ENCODE measurements at places on chromosomes 16 and 17.

DNA sequence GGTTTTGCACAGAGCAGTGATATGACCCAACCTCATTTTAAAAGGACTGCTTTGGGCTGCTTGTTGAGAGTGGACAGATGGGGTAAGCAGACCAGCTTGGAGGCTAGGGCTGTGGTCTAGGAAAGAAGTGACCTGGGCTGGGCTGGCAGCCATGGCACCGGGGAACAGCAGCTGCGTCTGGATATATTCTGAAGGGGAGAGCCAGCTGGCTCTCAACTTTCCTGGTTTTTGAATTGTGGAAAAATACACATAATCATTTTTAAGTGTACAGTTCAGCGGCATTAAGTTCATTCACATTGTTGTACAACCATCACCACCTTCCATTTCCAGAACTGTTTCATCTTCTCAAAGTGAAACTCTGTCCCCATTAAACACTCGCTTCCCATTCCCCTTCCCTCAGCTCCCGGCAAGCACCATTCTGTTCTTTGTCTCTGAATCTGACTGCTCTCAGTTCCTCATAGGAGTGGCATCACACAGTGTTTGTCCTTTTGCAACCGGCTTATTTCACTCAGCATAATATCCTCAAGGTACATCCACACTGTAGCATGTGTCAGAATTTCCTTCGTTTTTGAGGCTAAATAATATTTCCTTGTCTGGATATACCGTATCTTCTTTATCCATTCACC lies 113.2 kb downstream of the SPECC1 start:
- DNase-seq: peak; percentile 36

GRCh38 chr16:50371036-50371716 lies 2.4 kb upstream of the BRD7 start:
- DNase-seq: no peak

DNA sequence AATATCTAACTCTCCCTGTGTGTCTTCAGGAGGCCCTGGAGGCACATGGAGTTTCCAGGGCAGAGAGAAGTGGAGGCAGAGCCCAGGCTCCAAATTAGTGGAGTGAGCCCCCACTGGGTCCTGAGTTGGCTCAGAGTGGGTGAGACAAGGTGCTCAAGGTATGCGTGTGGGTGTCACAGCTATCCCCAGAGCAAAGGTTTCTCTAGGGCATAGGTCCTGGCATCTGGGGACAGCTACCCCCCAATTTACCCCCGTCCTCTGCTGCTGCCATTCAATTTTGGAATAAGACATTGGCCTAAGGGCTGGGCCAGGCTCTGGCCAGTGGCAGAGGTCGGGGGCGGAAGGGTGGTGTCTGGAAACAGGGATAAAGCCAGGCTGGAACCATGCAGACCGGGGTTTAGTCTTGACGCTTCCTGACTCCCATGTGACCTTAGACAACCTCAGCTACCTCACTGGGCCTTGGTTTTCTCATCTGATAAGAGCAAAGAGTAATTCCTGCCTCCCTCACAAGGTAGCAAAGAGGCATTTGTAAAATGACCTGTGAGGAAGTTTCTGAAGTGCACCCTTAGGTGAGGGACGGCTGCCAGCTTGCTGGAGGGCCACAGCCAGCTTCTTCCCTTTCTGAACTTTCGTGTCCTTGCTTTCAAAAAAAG lies 78.2 kb upstream of the TMEM97 start:
- DNase-seq: no peak

DNA sequence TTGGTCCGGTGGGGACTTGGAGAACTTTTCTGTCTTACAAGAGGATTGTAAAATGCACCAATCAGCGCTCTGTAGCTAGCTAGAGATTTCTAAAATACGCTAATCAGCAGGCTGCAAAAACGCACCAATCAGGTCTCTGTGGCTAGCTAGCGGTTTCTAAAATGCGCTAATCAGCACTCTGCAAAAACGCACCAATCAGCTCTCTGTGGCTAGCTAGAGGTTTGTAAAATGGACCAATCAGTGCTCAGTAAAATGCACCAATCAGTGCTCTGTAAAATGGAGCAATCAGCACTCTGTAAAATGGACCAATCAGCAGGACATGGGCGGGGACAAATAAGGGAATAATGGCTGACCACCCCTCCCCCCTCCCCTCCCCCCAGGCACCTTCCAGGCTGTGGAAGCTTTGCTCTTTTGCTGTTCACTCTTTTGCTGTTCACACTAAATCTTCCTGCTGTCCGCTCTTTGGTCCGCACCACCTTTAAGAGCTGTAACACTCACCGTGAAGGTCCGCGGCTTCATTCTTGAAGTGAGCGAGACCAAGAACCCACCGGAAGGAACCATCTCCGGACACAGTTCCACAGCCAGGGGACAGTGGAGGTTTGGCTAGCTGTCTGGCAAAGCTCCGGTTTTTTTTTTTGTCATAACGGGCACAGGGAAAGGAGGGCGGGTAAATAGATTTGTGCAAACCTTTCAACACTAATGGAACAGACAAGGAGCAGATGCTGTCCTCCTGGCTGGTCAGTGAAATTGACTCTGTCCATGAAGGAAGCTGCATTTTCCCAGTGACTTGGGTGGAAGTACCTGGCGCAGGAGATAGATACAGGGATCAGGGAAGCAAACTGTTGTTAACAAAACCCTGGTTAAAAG lies 8.3 kb downstream of the PITPNC1 start:
- DNase-seq: no peak

- no peak for DNase-seq
Observed at GRCh38 chr17:39920218-39921210, 2.1 kb upstream of the GSDMB start.

- peak; percentile 78 for DNase-seq
Observed at GRCh38 chr17:79691931-79692330, 38.8 kb upstream of the ENPP7 start.

DNA sequence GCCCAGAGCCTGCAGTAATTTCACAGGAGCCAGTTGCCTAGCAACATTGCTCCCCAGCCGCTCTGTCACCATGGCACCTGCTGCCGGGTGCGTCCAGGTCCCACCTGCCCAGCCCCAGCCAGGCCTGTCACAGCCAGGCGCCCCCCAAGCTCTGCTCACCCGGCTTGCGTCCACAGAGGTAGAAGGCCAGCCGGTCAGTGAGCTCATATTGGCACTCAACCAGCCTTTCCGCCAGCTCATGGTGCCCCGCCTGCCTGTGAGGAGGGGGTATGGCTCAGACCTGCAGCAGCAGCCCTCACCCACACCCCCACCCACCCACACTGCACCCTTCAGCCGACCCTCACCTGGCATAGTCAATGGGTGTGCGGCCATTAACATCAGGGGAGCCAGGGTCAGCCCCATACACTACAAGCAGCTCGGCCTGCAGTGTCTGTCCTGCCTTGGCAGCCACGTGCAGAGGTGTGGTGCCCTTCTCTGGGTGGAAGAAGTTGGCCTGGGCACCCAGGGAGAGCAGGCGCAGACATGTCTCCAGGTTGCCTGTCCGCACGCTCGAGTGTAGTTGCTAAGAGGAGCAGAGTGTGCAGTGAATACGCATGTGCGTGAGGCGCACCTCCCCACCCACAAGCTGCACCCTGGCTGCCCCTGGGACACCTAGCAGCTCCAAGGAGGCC lies 7.7 kb downstream of the GIT1 start:
- DNase-seq: no peak

GRCh38 chr16:22771551-22771950 lies 42.4 kb upstream of the HS3ST2 start:
- no peak for DNase-seq

GRCh38 chr16:64887651-64888050 lies 234.2 kb downstream of the CDH11 start:
- no peak for DNase-seq

- DNase-seq: no peak
Observed at GRCh38 chr17:36094746-36095145, 4.8 kb upstream of the CCL3 start.

DNA sequence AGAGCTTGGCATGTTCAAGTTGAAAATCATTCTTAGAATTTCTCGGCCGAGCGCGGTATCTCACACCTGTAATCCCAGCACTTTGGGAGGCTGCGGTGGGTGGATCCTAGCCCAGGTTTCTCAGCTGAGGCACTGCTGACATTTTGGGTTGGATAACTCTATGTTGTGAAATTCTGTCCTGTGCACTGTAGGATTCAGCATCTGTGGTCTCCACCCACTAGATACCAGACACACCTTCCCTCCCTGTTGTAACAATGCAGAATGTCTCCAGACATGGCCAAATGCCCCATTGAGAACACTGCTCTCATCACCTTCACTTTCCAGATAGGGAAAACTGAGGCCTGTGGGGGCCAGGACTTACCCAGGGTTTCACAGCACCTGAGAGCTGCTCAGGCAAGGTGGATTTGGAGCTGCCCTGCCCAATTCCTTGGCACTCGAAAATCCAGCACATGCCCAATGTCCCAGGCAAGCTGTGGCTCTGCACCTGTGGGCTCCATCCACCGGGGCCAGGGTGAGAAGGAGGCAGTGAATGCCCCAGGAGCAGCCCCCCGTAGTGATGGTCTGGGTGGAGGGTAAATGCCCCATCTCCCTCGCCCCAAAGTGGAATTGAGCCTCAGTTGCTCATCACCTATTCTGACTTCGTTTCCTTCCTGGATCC lies 20.2 kb upstream of the TVP23A start:
- DNase-seq: no peak

- no peak for DNase-seq
Observed at GRCh38 chr16:79640513-79641360, 40.2 kb upstream of the MAF start.

- no peak for DNase-seq
Observed at GRCh38 chr17:8960325-8961140, 5.0 kb downstream of the PIK3R5 start.

DNA sequence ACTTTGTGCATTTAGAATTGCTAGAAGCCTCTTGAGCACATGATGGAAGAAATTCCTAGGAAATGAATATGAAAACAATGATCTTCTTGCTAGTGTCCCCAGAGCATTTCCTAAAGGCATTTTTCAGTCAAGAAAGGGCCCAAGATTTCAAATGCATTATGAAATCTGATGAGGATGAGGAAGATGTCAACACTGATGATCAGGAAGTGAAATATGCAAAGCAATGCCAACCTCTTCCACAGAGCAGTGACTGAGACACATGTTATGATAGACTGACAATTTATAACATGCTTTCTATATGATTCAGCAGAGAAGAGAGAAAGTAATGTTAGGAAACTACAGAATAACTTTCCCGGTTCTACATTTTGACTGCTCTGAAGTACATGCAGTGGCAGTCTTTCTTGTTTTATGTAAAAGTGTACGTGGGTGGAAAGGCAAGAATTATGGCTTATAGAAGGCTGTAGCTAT lies 859.1 kb upstream of the GOT2 start:
- no peak for DNase-seq

DNA sequence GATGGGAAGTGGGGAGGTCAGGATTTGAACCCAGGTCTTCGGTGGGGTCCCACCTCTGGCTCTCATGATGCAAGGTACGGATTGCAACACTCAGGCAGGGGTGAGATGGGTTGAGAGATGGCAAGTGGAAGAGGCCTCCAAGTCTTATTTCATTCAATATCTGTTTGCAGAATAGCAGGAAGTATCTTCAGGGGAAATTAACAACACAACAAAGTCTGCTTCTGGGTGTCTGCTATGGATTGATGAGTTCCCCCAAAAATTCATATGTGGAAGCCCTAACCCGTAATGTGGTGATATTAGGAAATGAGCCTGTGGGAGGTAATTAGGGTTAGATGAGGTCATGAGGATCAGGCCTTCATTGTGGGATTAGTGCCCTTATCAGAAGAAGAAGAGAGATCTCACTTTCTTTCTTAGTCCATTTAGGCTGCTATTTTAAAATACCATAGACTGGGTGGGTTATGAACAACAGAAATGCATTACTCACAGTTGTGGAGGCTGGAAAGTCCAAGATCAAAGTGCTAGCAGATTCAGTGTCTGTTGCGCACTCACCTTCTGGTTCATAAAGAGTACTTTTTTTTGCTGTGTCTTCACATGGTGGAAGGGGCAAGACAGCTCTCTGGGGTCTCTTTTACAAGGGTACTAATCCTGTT lies 4.4 kb upstream of the CD300H start:
- no peak for DNase-seq

DNA sequence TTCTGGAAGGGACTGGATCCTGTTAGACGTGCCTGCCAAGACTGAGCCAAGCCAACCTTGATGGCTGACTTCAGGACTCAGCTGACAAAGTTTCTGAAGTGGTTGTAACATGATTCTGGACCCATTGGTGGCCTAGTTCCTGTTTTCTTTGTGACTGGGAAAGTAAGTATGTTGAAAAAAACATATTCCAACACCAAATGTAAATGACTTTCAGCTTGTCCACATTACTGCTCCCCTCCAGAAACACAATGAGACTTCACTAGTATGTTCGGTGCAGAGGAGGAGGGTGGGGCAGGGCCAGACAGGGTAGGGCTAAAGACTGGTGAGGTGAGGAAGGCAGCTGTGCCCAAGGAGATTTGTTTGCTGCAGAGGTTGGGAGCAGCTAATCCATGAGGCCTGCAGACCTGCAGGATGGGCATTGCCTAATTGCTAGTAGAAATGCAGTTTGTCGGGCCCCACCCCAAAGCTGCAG lies 26.4 kb downstream of the NMT1 start:
- DNase-seq: no peak

Measured in anterior cingulate cortex (tissue), 58 donors.